ENCODE measurements at places on chromosomes 1 and 21.
A peak's percentile ranks its signal among the peaks of the same experiment; 100 is the strongest.

GRCh38 chr1:222927031-222927430 lies 112.2 kb downstream of the DISP1 start:
- DNase-seq = no peak

DNA sequence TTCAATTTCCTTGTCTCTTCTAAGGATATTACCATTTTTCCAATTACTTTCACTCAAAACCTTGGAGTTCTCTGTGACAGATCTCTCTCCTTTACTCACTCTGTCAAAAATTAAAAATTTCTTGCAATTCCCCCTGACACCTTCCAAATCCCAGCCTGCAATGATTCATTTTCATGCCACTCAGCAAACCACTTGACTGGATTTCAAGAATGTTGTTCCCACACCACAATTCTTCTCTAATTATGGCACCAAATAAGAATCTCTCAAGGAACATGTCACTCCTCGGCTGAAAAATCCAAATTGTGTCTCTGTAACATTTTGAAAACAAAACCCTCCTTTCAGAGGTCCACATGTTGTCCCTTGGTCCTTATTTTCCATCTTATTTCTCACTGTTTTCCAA lies 438.9 kb upstream of the ZP4 start:
- DNase-seq = no peak

DNA sequence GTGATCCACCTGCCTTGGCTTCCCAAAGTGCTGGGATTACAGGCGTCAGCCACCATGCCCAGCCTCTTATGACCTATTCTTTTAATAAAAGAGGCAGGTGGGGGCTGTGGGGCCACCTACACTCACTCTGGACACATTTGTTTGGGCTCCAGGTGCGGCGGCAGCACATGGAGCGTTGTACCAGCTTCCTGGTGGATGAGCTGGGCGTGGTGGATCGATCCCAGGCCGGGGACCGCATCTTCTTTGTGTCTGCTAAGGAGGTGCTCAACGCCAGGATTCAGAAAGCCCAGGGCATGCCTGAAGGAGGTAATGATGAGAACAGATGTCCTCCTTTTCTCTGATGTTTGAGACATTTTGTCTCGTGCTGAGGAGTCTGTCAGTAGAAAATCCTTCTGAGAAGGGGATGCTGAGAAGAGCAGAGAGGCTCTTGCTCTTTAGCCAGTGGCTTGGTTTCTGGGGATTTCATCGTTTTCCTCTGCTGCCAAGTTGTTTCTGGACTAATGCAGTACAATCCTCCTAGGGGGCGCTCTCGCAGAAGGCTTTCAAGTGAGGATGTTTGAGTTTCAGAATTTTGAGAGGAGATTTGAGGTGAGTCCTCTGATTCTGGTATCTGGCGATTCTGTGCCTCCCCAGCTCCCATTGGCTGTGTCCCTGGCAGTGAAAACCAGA lies 17.9 kb upstream of the MIIP start:
- peak; percentile 92 for DNase-seq

GRCh38 chr1:40421431-40422384 lies 28.6 kb upstream of the ZFP69B start:
- DNase-seq = peak; percentile 21

DNA sequence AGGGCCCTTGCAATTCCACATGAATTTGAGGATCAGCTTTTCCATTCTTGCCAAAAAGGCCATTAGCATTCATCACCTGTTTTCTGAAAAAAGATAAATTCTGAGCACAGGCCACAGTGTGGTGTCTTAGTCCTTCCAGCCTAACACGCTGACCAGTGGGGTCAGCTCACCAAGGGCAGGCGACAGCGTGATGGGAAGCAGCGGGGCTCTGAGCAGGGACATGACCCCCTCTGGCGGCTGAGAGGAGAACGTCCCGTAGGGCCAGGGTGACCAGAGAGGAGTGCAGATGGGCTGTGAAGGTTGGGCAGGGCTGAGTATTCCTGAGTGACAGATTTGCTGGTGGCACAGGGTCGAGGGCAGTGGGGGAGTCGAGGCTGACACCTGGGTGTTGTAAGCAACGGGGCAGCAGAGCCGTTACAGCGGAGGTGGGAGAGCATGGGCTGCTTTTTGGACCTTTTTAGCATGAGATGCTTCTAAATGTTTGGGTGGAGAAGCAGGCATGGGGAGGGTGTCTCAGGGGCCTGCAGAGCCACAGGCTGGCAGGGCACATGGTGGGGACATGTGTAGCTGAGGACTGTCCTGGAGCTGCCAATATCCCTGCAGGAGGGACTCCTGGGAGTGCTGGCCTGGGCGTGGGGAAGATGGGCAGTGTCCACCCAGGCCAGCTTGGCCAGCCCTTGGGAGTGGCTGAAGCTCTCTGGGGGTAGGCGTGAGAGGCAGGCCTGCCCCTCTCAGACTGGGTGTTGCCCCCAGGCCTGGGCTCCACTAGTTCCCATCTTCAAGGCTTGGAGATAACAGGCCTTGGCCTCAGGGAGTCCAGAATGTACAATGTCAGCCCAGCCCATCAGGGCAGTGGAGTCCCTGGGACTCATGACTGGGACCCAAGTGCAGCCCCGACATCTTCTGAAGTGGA lies 8.6 kb upstream of the CALML6 start:
- DNase-seq = peak; percentile 92

- no peak for DNase-seq
Observed at GRCh38 chr1:4019606-4020331, 119.7 kb upstream of the C1orf174 start.

GRCh38 chr1:182601913-182602312 lies 2.3 kb downstream of the RGS16 start:
- DNase-seq = no peak

- DNase-seq = no peak
Observed at GRCh38 chr1:98705591-98705990, 44.1 kb downstream of the SNX7 start.

DNA sequence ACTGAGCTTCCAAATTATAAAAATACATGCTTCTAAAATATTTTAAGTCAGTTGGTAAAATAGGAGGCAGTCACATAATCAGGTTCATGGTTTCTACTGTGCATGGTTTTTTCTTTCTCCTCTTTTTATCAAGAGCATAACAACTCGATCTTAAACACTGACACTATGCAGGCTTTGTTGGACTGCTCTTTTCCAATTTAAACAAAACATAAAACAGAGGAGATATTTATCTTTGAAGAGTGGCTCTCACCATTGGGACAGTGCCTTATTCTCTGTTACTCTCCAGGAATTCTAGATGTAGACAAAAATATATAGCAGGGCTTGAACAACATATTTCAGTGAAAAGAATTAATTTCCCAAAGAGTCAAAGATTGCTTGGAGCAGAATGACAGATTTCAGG lies 883.5 kb upstream of the ADGRL2 start:
- DNase-seq = no peak

DNA sequence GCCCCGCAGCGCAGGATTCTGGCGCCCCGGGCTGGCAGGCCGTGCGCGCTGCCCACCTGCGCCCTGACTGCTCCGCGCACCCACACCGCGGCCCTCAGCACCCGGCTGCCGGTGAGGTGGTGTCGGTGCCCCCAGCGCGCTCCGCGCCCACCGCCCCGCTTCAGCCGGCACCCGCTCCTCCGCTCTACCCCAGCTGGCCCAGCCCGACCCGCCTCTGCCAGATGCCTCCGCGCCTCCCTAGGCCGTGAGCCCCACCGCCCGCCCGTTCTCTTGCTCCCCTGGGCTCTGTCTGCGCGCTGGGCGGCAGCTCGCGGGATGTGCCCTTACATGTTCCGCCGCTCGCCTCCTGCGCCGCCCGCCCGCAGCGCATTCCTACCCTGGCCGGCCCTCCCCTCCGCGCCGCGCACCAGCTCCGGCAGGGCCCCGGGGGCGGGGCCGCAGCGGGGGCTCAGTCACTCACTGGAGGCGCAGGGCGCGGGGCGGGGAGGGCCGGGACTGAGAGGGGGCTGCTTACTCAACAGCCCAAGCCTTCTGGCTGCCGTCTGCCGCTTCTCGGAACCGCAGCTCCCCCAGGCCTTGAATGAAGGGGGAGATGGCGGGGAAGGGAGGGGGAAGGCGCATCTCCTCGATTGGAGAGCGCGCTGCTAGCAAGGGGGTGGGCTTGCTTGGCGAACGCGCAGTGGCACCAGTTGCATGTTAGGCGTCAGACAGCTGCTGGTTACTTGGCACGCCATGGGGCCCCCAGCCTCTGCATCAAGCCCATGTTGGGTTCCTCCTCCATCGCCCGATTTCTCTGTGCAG lies at the start of gene PHLDA3:
TSS of gene PHLDA3 (minus strand) at position 345 of the 801 bp plus-strand sequence. CDS start 402 bp downstream, outside the sequence.
- no peak for DNase-seq

GRCh38 chr1:206544562-206545257 lies 37.4 kb downstream of the RASSF5 start:
- peak; percentile 91 for DNase-seq

DNA sequence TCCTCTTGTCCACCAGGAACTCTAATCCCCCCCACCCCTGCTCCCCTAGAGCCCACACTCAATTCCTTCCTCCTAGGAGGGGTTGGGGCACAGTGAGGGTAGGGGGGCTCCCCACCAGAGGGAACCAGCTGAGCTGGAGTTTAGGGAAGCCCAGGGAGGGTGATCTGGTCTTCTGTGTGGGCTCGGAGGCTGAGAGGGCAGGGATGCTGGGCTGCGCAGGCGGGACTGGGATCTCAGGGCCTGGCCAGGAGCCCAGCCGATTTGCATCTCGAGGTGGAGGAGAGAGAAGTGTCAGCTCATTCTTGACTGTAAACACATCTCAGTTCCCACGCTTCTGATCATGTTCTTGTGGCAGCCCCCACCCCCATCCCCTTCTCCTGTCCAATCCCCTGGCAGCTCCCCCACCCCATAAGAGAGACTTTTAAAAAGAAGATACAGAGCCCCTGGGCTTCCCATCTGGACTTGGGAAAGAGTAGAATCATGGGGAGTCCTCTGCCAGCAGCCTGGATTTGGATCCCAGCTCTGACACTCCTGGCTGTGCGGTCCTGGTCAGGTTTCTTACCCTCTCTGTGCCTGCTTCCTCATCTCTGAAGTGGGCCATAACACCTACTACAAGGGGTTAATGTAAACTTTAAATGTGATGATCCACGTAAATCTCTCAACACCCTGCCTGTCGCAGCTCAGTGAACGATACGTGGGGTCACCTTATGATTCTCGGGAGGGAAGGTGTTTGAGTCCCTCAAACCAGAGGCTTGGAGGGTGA lies 6.6 kb downstream of the PEAR1 start:
- DNase-seq = no peak

DNA sequence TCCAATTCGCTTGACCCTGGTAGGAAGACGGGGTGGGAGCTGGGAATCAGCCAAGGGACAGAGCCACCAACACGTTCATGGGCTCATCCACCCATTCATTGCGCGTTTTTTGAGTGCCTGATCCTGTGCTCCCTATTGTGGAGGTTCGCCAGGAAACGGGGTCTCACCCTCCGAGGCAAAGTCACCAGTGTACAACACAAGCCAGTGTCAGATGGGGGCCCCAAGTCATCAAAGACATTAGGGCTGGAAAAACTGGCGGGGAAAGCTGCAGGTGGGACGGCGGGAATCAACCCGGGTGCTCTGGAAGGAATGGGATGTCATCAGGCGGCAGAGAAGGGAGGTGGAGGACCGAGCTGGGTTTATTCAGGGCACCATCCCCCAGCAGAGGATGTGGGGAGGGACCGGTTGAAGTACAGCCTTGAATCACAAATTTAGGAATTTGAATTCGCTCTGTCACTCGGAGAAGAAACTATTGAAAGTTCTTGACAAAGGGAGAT lies 667 bp upstream of the NID1 start:
- DNase-seq = no peak

- DNase-seq = peak; percentile 70
Observed at GRCh38 chr1:159214149-159214760, 9.6 kb downstream of the ACKR1 start.

DNA sequence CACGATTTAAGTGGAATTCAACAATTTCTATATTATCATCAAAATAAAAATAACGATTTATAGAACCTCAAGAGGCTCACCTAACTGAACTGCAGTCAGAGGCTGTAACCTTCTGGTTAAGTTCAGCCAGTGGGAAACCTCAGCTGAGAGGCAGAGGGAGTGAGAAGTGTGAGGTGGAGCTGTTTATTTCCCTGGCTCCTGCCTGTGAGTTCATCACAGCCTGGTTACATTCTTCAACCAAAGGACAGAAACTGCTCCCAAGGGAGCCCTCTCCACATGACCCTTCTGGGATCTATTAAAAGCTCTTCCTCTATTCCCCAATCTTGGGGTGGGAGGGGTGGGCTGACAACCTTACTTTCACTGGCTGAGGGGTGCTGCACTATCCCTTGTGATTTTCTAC lies 22.2 kb downstream of the DYNLT5 start:
- DNase-seq = no peak

DNA sequence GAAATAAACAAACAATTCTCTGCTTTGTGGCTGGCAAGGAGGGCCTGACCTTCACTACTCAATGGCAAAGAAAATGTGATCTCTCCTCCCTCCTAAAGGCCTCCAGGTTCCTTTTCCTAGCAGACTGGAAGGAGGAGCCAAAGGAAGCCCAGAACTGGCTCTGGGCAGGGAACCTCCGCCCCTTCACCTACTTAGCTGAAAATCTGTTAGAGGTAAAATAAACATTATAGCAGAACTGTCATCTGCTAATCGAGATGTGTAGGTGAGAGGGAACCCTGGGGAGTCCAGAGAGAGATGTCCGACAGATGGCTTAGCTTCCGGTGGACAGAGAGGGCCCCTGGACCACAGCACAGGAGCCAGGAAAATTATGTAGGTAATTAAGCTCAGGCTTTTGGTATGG lies 75.2 kb upstream of the KCNA3 start:
- DNase-seq = no peak

GRCh38 chr1:235411489-235412486 lies 44.6 kb downstream of the TBCE start:
- DNase-seq = peak; percentile 50

- DNase-seq = no peak
Observed at GRCh38 chr21:37799211-37800056, 116.8 kb downstream of the KCNJ6 start.

DNA sequence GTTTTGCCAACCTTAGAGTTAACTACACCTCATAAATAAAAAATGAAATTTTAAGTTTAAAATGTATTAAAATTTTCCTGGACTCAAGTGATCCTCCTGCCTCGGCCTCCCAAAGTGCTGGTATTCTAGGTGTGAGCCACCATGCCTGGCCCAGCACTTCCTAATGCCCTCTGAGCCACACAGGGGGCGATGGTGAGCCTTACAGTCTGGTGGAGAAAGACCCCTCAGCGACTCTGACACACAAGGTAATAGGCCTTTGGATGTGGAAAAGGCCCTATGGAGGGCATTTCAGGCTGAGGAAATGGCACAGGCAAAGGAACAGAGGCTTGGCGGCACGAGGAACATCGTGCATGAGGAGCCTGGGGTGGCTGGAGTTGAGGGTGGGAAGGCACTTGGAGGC lies 6.7 kb downstream of the CITED4 start:
- peak; percentile 30 for DNase-seq

- DNase-seq = no peak
Observed at GRCh38 chr21:42285569-42286245, 29.5 kb downstream of the TFF3 start.

- DNase-seq = no peak
Observed at GRCh38 chr1:67801903-67802302, 31.4 kb downstream of the GNG12 start.

- no peak for DNase-seq
Observed at GRCh38 chr1:24301785-24302175, 17.4 kb upstream of the GRHL3 start.

DNA sequence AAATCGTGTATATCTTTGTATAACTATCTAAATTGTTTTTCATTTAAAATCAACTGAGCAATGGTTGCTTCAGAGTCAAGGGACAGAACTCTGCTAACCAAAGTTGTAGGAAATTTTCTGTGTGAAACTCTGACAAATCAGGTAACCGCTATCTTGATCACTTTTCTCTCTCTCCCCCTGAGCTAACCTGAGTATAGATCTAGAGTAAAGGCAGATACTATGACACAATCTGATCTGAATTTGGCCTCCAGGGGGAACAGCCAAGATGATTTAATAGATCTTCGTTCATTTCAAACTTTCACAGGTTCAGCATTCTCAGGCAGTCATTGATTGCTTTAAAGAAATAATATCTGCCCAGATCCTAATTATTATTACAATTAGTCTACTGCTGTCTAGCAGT lies 472.8 kb downstream of the NUF2 start:
- no peak for DNase-seq
